ENCODE measurements at places on chromosomes 2 and 18. TPM values are rescaled to one million over a fixed set of nuclear protein-coding genes. Genes with fewer than 3 reads are reported as not detected.

- no peak for DNase-seq
These were observed 234.2 kb downstream of the CDH2 start for GRCh38 chr18:27942706-27943105.

GRCh38 chr2:189511210-189511959 is 69.2 kb downstream of the SLC40A1 start:
- no peak for DNase-seq

GRCh38 chr2:51368250-51368649 is 336.3 kb upstream of the NRXN1 start:
- DNase-seq = no peak

The FSHR gene
- not detected for total RNA-seq

DNA sequence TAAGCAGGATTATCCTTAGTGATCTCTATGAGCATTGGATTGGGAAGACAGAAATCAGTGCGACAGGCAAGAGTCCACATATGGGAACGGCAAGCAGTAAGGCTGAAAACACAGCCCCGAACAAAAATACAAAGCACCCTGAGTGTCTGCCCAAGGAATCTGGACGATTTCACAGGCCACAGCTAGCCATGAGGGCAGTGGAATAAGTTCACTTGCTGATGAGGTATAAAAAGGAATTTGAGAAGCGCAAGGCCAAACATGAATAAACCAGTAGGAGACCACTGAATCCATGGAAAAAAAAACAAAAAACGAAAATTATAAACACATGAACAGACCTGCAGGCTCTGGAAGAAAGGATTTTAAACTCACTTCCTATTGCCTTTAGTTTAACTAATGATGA is 24.3 kb downstream of the WDSUB1 start:
- DNase-seq = no peak

DNA sequence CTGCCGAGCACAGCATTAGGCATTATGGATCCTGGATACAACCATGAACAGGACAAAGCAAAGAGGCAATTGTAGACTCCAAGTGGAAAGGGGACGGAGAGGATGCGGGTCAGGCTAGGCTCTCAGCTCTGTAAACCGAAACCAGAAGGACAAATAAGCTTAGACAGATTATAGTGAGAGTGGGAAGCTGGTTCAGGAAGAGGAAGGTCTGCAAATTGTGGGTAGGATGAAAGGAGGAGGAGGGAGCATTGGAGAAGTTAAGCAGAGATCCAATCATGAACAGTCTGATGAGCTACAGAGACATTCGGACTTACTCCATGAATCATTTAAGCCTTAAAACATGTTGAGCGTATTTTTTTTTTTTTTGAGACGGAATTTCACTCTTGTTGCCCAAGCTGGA is 3.0 kb downstream of the MSH6 start:
- no peak for DNase-seq
